ENCODE measurements at places on chromosomes 4 and X.

GRCh38 chr4:40327340-40327739 lies 7.8 kb upstream of the CHRNA9 start:
- DNase-seq = no peak

DNA sequence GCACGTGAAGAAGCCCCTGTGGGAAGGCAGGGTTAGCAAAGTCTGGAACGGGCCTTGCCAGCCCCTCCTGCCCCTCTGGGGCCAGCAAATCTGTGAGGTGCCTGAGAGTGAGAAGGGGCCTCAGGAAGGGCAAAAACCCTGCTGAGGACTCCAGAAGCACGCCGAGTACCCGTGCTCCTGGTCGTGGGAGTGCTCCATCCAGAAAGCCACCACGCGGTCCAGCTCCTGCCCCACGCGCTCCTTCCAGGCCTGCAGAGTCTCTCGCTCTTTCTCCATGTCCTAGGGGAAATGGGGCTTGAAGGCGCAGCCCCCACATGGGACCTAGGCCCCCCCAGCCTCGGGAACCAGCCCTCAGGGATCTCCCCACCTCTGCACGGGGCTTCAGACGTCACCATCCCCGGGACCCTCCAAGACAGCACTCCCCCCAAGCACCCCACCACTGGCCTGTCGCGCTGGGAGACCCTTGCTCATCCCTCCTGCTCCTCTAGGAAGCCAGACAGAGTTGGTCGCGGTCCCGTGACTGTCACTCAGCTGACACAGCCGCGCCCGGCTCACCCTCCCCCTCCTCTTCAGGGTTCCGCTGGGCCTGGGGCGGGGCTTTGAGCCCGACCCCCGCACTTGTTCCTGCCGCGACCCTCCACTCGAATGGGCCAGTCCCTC lies at the start of gene RENBP:
RENBP (minus strand) TSS at position 504 of the 660 bp plus-strand sequence; CDS start at position 471, 33 bp downstream.
- no peak for DNase-seq

DNA sequence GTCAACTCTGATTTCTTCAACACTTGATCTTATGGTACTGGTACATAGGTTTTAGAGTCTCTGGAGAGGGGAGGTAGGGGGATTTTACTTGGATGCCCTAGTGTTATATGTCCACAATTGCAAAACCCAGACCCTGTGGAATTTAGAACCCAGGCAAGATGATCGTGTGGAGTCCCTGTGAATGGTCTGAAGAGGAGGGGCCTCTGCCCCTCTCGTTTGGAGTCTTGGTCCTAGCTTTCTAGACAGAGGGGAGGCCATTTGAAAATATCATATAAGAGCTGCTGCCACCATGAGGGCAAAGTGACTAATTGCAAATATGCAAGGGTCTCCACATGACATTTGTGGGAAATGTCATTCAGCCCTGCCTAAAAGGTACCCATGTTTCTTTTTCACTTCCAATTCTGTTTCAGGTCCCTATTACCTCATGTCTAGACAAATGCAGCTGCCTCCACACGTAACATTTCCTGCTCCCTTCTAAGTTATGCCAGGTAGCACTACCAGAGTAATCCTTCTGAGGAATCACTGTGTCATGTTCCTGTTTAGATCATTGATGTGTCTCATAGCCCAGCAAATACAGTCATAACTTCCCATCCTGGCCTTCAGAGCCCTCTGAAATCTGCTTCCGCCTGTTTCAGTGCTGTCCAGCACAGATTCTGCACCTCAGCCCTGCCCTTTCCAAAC lies 126.8 kb downstream of the KLHL8 start:
- DNase-seq = peak; percentile 9

GRCh38 chr4:120053911-120054310 lies 12.7 kb downstream of the MAD2L1 start:
- no peak for DNase-seq

- DNase-seq = no peak
These were observed 384.5 kb downstream of the OPHN1 start for GRCh38 chrX:68048774-68049173.

DNA sequence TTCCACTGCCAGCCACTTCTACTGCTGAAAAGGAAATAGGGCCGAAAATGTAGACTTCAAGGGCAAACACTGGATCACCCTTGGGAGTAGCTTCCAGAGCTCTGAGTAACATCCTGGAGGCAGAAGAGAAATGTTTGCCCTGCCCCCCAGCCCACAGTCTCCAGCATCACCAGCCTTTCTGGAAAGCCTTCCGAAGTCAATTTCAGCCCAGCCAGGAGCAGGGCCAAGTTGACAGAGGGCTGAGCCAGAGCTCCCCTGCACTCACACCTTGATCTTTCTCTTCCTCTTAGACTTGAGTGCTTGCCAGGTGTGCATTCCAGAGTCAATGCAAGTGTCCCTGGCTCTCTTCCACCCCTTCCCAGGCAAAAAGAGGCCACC lies 35.2 kb downstream of the SLC25A5 start:
- DNase-seq = no peak

- DNase-seq = no peak
These were observed 31.0 kb upstream of the FAT4 start for GRCh38 chr4:125283707-125284279.

GRCh38 chr4:52201715-52202114 lies 150.6 kb downstream of the SPATA18 start:
- DNase-seq = no peak

- DNase-seq = no peak
These were observed 3.1 kb downstream of the SCML1 start for GRCh38 chrX:17740137-17741122.

DNA sequence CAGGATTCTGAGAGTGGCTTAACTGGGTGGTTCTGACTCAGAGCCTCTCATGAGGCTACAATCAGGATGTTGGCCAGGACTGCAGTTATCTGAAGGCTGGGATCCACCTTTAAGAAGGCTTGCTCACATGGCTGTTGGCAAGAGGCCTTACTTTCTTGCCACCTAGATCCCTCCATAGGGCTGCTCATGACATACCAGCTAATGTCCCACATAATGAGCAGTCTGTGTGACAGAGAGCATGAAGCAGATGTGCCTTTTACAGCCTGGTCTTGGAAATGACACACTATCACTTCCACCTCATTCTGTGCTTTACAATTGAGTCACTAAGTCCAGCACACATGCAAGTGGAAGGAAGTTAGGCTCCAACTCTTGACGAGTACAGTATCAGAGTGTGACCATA lies 4.3 kb upstream of the RBM3 start:
- DNase-seq = no peak
